ENCODE measurements at places on chromosomes 5 and 9. TPM values are rescaled to one million over a fixed set of nuclear protein-coding genes. Genes with fewer than 3 reads are reported as not detected.

RPS14 gene
- polyA plus RNA-seq = 2,525 TPM

SAPCD2 gene
- 1.1 TPM for polyA plus RNA-seq

FRRS1L gene
- polyA plus RNA-seq = 9.6 TPM

ZNF454 gene
- 0.54 TPM for polyA plus RNA-seq

NKD2 gene
- 0.81 TPM for polyA plus RNA-seq

NFIB gene
- polyA plus RNA-seq = 7.8 TPM

TRPM3 gene
- 0.15 TPM for polyA plus RNA-seq

CYSRT1 gene
- polyA plus RNA-seq = 0.89 TPM

WNT8A gene
- polyA plus RNA-seq = not detected

C9orf153 gene
- not detected for polyA plus RNA-seq

ALDH1A1 gene
- 201 TPM for polyA plus RNA-seq

UIMC1 gene
- 20.5 TPM for polyA plus RNA-seq

GABRA1 gene
- 0.10 TPM for polyA plus RNA-seq

TNFSF15 gene
- polyA plus RNA-seq = 10.5 TPM

GPRIN1 gene
- polyA plus RNA-seq = 1.6 TPM

GNPDA1 gene
- 31.3 TPM for polyA plus RNA-seq
